ENCODE measurements at places on chromosomes 12 and 14.
A peak's percentile ranks its signal among the peaks of the same experiment; 100 is the strongest.

- DNase-seq: no peak
These were observed 26.0 kb downstream of the ITPK1 start for GRCh38 chr14:93089521-93090269.

- no peak for DNase-seq
These were observed 194.9 kb downstream of the PAH start for GRCh38 chr12:102722147-102722546.

- DNase-seq: no peak
These were observed 86.2 kb upstream of the TMTC1 start for GRCh38 chr12:29869946-29870345.

DNA sequence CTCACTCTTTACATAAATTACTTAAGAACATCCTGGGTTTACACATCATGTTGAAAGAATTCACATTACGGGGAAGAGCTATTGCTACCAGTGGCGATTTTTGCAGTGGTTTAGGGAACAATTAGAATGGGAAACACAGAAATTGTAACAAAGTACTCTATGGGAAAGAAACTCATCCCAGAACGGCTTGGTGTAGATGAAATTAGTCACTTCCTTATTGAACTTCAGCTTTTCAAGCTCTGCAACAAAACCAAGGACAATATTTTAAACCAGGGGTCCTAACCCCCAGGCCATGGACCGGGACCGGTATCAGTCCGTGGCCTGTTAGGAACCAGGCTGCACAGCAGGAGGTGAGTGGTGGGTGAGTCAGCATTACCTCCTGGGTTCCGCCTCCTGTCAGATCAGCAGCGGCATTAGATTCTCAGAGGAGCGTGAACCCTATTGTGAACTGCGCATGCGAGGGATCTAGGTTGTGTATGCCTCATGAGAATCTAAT is 32.3 kb upstream of the FICD start:
- no peak for DNase-seq

GRCh38 chr12:13973996-13974395 is 7.4 kb downstream of the GRIN2B start:
- DNase-seq: no peak

DNA sequence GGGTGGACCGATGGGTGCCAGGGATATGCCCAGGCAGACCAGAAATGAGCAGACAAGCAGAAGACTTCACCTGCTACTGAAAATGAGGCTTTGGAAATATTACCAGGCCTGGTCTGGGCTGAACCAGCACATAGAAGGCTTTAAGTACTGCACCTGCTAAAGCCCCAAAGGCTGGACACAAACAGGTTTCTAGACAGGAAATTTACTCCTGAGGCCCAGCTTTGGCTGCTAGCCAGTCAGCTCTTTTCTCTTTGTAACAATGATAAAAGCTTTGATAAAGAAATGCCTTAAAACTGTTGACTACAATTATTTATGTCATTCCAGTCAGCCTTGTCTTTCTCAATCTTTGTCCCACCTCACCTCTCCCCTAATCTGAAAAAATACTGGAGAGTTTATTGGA is 228.9 kb upstream of the EGLN3 start:
- no peak for DNase-seq

DNA sequence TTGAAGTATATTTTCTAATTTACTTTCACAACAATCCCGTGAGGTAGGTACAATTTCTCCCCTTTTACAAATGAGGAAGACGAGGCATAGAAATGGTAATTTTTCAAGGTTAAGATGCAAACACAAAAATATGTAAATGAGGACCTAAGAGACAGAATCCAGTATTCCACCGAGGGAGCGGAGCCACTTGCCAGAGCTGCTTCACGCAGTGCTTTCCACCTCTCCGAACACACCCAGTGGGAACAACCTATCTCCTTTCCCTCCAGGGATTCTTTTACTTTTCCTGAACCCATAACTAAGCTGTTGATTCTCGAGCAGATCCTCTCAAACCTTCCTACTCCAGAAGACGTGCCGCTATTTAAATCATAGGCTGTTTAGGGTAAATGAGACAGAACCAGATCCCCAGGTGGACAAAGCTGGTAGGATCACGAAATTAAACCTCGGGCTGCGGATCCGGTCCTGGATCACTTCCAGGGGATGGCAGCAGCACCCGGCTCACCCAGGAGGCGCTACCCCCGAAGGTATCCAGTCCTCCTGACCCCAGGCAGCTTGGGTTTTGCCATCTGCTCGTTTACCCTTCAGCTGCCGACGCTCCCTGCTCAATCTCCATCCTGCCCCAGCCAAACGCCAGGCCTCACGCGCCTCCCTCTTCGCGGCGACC is 1.5 kb downstream of the DDHD1 start:
- no peak for DNase-seq

DNA sequence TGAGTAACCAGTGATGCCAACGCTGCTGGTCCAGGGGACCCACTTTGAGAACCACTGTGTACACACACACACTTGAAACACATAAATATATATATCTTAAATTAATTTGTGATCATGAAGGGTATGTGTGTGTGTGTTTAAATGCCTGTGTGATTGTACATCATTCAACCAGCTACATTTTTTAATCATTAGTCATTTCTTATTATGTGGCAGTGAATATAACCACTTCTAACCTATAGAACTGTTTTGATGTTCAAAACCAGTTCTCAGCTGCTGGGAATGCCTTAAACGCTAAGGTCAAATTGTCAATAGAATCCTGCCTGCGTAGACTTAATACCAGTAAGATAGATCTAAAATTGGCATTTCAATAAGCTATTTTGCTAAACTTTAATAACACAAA is 330.0 kb downstream of the SYT1 start:
- DNase-seq: no peak

DNA sequence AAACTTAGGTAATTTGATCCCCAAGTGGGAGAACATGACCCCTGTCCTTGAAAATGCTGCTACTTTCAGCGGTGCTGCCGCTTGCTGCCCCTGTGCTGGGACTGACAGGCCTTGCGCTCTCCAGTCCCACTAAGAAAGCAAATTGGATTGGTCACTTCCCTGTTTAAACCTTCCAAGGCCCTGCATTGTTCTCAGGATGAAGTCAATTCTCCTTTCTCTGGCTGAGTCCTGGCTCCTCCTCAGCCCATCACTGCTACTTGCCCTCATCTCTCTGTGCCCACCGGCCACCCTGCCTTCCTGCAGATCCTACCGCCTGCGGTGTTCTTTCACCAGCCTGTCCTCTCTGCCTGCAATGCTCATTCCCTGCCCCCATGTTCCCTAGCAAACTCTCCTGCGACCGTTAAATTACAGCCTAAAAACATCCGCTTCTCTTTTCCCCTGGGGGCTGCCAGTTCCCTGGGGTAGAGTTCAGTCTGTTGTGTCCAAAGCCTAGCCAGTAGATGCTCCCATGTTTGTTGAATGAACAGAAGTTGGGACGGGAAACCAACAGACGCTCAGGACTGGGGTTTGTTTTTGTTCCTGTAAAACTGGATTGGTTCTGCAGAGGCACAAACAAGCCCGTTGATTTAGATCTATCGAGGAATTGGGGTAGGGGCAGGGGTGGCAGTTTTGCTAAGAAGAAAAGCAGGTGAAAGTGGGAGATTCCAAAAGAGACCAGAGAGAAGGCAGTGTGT is 127.3 kb upstream of the HIF1A start:
- DNase-seq: no peak

DNA sequence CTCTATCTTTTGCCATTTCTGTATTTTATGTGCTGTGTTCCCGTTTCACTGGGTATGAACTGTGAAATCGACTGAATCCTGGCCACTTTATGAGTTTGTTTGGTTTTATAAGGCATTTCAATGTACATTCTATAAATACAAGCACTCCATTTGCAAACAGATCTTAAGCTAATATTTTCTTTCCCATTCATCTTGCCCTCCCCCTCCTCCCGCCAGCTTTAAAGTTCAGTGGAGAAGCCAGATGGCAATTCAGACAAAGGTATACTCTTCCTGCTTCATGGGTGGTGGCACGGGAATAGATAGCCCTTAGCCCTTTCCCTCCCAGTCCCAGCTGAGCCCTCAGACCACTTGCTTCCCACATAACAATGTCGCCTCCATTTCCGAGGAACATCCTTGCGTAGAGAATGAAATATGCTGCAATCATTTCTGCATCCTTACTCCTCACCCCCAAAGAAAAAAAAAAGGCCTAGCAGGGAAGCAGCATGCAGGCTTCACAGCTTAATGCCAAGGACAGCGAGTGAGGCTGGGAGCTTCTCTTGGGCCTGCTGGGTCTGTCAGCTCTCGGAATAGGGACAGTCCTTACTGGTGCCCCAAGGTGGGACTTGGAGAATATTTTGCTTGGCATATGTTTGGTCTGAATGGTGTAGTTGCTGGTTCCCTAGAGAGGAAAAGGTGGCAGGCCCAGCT is 52.8 kb upstream of the SRSF5 start:
- DNase-seq: no peak

GRCh38 chr14:69754487-69754886 is 12.5 kb upstream of the SRSF5 start:
- DNase-seq: no peak

DNA sequence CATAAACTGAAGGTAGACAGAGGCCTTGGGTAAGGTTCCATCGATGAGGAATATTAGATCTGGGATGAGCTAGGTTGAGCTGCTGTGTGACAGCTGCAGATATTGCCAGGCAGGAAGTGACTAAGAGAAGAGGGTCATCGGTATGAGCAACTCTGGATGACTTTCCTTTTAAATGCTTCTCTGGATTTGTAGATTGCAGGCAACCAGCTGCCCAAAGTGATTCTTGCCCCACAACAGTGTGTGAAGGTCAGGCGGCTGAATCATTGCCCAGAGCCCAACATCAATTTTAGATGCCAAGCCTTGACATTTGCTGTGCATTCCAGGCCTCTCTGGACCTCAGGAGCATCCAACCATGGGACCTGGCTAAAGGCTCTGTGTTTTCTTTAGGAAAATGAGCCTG is 255.9 kb downstream of the DPF3 start:
- no peak for DNase-seq

DNA sequence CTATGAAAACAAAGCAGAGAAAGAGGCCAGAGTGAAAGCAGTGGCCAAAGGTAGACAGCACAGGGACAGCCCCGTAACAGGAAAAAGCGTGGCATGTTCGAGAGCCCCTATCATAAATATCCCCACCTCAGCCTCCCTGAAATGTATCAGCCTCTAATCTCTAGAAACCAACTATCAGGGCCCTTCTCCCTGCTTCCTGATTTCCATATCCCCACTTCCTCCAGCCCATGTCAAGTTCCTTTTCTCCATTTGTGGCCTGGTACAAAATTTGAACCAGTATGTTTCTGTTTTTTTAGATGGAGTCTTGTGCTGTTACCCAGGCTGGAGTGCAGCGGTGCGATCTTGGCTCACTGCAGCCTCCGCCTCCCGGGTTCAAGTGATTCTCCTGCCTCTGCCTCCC is 16.9 kb downstream of the DEPDC4 start:
- no peak for DNase-seq

- DNase-seq: no peak
These were observed 10.0 kb downstream of the ITGA7 start for GRCh38 chr12:55697686-55698085.

DNA sequence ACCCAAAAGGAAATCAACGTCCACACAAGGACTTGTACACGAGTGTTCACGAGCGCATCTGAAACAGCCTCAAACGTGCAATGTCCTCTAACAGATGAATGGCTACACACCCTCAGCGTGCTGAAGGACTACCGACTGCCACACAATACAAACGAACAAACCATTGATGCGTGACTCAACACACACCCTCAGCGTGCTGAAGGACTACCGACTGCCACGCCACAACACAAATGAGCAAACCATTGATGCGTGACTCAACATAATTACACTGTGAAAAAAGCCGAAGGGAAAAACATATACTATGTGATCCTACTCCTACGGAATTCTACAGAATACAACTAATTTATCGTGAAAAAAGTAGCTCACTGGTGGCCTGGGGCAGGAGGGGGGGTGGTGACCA is 25.1 kb upstream of the BTBD6 start:
- no peak for DNase-seq

- DNase-seq: no peak
These were observed 1.8 kb downstream of the PXN start for GRCh38 chr12:120263748-120264085.

GRCh38 chr14:65255029-65255545 is 152.8 kb upstream of the MAX start:
- no peak for DNase-seq

DNA sequence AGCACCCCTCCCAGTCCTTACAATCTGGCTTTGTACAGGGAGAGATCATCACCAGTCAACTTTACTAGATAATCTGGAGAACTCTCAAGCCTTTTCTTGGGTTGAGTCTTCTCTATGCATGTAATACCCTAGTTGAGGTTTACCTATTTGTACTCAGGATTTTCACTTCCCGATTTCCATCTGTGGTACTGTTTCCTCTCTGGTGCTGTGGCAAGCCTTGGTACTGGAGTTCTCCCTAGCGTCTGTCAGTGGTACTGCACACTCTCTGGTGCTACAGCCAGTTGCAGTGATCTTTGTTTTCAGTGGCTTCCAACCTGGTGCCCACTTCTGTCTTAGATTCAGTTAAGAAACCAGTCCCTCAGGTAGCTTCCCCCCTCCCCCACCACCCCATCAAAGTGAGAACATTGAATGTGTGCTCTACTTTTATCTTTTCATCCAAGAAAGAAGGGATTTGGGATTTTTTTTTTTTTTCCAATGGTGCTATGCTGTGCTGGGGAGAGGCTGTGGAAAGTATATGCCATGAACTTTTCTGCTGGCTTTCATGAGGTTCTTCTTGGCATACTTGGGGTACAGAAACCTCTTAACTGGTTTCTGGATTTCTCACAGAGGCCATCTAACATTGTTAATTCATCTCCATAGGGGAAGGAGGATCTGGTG is 69.4 kb upstream of the EVL start:
- peak; percentile 27 for DNase-seq

- DNase-seq: peak; percentile 47
These were observed 12.5 kb upstream of the MAP3K9 start for GRCh38 chr14:70821584-70822529.

GRCh38 chr14:23185063-23185462 is 1.6 kb upstream of the SLC7A8 start:
- no peak for DNase-seq

GRCh38 chr14:52553671-52554575 is 1.3 kb downstream of the GPR137C start:
- peak; percentile 57 for DNase-seq

DNA sequence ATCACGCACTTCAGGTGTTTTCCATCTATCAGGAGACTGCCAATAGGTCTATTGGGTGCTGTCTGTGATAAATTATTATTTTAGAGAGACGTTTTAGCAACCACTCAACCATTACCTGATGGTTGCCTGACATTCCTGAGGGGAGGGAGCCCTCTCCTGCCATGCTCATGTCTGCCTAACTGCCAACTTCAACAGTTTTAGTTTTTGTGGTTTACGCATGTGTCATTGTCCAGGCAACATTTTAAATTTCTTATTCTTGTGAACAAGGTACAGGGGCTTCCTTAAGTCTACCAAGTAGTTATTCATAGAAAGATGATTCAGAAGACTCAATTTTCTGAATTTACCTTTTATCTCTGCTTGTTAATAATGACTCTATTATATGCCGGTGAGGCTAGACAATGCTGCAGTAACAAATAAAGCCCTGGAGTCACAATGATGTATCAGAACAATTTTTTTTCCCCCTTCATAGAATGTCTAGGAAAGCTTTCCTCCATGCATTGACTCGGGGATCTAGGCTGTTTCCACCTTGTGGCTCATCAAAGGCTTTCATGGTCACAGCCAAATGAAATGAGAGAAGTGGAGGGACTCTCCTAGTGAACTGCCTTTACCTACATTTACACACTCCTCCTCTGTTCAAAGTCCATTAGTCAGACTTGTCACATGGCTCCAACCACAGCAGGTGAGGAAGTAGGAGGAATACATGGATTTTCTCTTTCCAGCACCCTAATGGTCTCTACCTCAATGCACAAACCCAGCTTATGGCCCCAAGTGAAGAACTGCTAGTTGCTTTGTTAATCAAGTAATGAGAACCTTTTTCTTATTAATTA is 225.8 kb downstream of the CRADD start:
- no peak for DNase-seq
